ENCODE measurements at places on chromosomes 6 and 20.
A peak's percentile ranks its signal among the peaks of the same experiment; 100 is the strongest.

GRCh38 chr6:490251-491037 lies 98.9 kb downstream of the IRF4 start:
- no peak for DNase-seq

DNA sequence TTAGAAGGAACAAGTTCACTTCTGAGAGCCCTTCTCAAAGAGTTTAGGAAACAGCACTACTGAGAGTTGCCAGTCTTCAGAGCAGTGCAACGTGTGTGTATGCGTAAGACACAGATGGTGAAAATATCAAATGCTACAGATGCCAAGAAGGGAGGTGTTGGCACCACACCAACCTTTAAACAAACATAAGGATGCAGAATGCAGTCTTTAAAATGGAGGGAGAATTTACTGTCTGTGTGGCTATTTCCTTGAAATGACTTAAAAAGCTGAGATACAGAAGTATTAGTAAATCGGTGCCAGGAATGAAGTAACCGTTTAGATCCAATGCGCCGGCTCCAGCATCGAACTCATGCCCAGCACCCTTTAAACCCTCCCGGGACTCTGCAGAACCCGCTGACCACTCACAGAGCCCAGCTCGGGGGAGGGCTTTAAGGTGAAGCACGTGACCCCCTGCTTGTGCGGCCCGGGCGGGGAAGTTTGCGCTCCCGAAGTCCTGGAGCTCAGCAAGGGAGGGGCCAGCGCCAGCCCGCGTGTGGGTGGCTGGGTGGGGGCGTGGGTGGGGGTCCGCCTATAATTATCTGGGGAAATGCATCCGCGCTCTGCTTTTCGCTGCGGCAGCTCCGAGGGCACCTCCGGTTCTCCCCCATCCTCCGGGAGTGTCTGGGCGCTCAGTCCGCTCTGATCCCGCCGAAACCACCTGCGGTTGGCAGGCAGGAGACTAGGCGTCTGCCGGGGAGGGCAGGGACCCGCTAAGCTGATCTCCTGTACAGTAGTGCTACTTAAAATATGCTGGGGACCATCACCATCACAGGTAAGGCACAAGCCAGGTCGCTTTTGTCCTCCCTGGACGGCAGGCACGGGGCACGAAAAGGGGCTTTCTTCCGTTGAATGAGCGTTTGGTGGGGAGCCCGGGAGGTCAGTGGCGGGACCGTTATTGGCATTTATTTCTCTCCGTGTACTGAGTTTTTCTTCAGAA lies 66.0 kb downstream of the ZBTB2 start:
- peak; percentile 74 for DNase-seq

- no peak for DNase-seq
Observed at GRCh38 chr6:131568726-131569125, 4.3 kb upstream of the ARG1 start.

DNA sequence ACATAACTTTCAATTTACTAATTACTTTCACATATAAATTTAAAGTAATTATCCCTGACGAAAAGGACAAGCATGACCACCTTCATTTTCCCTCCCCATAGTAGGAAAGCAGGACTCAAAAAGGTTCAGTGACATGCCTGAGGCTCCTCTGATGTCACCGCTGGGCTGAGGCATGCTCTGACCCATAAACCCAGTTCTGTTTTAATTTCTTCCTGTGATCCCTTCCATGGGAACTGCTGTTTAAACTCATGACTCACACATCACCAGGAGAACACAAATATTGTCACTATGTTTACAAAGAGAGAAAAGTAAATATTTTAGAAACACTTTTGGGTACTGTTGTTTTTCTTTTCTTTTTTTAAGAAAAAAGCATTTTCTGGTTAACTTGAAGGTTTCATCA lies 38.0 kb upstream of the NR2E1 start:
- no peak for DNase-seq

DNA sequence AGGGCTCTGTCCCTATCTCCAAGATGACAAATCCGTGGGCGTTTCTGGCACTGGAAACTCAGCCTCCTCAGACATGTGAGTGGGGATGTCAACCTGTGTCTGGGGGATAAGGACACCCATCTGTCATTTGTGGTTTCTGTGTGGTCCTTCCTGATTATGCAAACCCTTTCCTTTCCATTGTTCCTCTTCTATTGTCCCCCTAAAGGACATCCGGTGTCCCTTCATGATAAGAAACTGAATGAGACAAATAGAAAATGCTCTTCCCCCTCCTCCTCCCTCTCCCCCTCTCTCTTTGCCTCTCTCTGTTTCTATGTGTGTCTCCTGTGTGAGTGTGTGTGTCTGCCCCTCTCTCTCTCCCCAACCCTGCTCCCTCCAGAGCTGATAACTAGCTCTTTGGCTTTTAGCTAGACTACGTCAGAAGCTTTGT lies 11.5 kb upstream of the GLP1R start:
- DNase-seq = no peak

DNA sequence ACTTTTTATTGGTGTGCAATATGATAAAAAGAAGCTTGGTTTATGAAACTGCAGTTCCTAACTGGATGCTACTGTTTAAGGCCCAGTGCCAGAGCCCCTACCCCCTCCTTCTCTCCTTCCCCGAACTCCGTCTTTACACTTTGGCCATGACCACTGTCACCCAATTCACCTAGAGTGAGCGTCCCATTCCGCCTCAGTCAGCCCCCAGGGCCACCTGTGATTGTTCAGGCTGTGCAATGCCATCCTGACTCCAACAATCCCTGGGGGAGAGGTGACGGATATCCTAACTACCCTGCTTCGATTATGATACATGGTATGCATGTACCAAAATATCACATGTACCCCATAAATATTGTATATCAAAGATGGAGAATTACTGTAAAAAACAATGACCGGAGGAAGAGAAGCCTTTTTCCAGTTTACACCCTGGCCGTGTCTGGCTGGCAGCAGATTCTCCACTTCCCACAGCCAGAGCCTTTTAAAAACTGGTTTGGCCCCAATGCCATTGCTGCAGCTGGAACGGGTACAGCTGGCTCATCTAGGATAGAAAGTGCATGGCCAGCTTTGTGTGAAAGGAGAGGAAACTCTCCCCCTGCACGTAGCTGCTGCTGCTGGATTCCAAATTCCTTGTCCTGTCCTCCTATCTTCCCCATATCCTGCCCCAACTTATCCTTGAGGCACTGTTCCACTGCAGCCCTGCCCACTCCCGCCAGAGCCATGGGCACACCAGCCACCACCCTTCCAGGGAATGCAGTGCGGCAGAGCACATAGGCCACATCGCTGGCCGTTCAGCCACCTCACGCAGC lies 99.7 kb downstream of the JPH2 start:
- no peak for DNase-seq

- peak; percentile 14 for DNase-seq
Observed at GRCh38 chr6:9564021-9564420, 850.9 kb downstream of the TFAP2A start.

DNA sequence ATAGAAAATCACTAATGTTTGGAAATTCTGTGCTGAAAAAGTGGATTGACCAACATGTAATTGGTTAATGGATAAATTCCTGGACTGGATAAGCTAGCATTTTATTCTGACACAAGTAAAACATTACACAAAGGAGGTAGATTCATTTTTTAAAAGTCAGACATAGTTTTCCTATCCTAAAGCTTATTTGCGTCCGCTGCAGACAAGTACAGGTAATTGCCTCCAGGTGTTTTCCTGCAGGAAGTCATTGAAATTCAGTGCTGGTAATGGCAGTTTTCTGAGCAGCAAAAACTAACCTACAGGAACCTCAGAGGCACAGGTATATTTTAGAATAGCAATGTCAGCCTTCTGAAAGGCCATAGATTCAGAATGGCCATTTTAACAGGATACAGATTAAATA lies 20.0 kb upstream of the HIVEP1 start:
- no peak for DNase-seq

DNA sequence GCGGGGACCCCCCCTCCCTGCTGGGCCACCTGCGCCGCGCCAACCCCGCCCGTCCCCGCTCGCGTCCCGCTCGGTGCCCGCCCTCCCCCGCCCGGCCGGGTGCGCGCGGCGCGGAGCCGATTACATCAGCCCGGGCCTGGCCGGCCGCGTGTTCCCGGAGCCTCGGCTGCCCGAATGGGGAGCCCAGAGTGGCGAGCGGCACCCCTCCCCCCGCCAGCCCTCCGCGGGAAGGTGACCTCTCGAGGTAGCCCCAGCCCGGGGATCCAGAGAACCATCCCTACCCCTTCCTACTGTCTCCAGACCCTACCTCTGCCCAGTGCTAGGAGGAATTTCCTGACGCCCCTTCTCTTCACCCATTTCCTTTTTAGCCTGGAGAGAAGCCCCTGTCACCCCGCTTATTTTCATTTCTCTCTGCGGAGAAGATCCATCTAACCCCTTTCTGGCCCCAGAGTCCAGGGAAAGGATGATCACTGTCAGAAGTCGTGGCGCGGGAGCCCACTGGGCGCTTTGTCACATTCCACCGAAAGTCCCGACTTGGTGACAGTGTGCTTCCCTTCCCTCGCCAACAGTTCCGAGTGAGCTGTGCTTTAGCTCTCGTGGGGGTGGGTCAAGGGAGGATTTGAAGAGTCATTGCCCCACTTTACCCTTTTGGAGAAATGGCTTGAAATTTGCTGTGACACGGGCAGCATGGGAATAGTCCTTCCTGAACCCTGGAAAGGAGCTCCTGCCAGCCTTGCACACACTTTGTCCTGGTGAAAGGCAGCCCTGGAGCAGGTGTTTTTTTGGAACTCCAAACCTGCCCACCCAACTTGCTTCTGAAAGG lies 2.1 kb downstream of the VEGFA start:
- peak; percentile 51 for DNase-seq

- DNase-seq = no peak
Observed at GRCh38 chr6:163412801-163413344, 1.6 kb upstream of the QKI start.

GRCh38 chr20:20593447-20594170 lies 118.8 kb downstream of the RALGAPA2 start:
- peak; percentile 55 for DNase-seq

DNA sequence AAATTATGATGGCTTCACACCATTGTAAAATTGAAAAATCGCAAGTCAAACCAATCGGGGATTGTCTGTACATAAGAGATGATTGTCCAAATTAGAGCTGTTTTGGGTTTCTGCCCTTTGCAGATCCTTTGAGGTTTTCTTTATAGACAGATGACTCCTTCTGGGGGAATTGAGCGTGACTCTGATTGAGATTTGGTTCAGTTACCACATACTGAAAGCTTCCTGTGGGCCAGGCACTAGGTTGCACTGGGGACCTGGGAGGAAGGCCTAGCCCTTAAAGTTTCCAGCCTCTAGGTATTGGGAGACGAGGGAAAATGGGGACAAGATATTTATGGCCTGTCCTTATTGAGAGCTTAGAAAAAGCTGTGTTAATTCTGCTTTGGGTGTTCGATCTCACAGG lies 9.2 kb downstream of the VAPB start:
- no peak for DNase-seq

DNA sequence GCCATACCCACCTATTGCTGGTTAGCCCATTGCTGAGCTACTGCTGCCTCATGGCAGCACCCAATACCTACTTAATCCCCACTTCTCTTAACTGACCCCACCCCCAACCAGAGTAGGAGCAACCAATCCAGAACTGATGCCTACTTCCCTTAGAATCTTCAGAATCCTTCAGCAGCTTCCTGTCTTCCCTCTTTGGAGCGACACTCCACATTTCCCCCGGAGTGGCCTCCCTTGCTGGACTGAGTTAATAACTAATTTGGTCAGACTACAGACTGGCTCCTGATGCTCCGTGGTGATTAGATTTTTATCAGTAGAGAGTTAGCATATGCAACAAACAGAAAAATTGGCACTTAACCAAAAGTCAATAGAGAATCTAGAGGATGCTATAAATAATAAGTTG lies 51.2 kb upstream of the UBR2 start:
- DNase-seq = no peak

DNA sequence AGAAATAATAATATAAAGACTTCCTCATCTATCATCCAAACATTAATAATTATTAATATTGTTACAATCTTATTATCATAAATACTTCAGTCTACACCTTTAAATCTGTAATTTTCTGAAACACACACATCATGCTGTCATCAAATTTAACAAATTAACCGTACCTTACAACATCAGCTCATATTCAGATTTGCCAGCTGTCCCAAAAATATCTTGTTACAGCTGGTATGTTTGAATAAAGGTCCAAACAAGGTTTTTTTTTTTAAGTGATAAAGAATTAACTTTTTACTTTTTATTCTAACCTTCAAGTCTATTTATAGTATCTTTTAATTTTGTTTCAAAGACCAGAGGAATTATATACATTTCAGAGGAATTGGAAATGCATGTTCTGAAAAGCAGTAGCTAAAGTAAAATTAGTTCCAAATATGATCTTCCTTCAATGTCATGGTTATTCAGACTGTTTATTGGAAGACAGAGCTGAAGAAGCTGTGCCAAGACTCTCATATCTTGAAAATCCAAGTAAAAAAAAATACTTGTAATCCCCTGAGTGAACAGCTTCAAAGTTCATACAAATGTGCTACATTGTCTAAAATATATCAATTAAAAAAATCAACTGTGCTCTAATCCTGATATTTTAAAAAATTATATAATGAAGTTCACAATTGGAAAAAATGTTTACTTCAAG lies 161.7 kb upstream of the BMP5 start:
- no peak for DNase-seq

GRCh38 chr6:2632976-2633584 lies 117.6 kb downstream of the MYLK4 start:
- no peak for DNase-seq

DNA sequence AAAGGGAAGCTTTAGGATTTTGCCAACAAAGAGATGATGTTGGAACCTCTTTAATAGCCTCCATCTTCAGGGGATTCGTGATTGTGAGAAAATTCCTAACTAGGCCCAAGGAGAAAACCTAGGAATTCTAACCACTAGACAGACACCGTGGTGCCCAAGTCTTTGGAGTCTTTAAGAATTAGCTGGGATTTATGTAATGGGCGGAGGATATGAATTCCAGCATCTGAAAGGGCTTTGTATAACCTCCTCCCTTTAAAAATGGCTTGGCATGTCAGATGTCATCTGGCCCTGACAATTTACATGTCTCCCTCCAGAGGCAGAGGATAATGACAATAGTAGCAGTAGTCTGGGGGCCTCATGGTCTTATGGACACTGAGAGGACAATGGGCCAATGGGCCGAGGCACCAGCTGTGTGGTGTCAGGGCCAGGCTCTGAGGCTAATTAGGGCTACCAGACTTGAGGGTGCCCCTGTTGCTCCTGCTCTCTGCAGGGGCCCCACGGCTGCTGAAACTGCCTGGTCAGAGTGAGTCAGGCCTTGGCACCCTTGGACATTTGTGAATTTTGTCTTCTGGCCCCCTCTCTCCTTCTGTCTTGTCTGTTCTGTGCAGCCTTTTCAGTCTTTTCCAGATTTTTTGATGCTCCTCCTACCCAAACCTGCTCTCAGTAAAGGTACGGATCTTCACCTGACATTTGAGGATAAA lies 113.9 kb downstream of the EDN1 start:
- no peak for DNase-seq

DNA sequence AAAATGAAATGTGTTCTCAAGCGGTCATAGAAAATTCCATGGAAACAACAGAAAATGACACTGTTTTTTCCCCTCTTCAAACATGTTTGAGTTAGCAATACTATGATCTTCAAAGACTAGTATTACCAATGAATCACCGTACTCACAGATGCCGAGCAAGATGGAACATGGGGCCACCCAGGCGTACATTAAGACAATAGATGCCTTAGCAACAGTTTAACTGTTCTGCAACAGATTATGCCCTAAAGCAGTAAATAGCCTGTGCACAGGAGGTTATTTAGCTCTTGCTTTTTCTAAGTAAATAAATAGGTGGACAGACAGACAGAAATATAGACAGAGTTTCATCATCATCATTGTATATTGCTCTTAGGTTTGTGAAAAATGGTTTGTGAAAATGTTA lies 284.0 kb upstream of the DEFB112 start:
- no peak for DNase-seq

Measured in cardiac muscle cell (in vitro differentiated cells and primary cell).